ENCODE measurements at places on chromosomes 3 and 15.

DNA sequence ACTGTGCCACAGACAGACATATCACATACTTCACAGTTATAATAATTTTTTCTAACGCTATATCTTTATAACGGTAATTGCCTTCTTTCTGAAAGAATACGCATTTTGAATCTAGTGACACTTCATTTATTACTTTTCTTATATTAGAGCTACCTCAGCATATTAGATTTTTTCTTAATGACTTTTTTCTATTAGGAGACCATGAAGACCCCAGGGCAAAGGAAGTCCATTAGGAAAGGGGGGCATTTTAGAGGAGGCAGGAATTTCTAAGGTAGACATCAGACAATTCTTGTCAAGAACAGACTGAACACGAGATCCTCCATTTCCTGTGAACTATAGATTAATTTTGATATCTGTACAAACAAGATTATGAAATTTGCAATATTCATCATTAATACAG, 90.5 kb upstream of the NSMCE3 start:
- no peak for DNase-seq

DNA sequence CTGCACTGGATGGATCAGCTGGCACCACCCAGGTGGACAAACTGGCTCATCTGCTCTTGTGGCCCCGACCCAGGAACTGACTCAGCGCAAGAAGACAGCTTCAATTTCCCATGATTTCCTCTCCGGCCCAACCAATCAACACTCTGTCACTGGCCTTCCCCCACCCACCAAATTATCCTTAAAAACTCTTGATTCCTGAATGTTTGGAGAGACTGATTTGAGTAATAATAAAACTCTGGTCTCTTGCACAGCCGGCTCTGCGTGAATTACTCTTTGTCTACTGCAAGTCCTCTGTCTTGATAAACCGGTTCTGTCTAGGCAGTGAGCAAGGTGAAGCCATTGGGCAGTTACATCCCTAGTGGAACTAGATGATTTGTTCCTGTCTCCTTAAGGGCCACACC, 16.1 kb downstream of the BDH1 start:
- no peak for DNase-seq

DNA sequence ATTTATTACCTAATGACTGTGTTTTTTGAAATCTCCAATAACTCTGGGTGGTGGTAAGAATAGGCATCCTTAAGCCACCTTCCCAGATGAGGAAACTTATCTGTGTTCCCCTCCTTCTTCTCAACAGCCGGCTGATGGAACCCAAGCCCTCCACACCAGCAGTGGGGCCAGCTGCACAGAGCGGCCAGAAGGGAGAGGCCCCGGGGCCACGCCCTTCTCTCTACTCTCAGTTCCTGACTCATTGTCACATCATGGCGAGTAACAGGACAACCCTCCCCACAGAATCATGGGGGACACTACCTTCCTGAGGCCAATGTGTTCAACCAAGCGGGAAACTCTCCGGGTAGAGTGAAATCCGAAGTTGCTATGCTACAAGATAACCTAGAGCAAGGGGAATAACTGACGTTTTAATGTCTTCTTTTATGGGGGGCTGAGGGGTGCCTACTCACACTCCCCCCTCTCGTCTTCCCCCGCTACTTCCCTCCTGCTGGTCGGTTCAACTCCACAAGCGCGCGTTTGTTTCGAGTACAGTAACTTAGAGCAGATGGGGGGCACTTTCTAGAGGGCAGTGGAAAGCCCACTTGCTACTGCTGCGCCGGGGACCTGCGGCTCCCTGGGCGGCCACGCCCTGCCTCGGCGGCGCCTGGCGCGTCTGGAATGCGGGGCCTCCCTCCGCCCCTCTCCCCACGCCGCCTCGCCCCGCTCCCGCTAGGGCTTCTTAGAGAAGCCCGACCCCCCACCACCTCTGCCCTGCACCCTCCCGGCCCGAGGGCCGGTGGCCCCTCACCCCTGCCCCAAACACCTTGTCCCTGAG, 621 bp downstream of the ANXA2 start:
- DNase-seq: no peak

DNA sequence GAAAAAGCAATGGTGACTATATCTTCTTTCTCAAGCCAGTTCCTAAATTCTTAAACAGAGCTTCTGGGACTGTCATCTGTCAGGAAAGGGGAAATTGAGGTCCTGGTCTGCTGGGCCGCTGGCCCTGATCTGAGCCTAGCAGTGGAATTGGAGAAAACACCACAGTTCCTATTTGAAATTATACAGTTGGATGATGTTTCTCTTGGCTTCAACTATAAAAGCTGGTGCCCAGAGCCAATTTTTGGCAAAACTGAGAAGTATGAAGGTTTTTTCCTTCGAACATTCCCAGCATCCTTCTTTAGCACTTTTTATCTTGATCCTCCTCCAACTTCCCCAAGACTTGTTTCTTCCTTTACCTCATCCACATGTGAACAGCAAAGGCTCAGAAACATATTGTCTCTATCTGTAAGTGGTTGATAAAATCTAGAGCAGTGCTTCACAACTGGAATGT, 83.9 kb downstream of the CD47 start:
- no peak for DNase-seq

- no peak for DNase-seq
These were observed 300.0 kb downstream of the CHST2 start for GRCh38 chr3:143419611-143420010.

GRCh38 chr3:160379628-160380214, 19.3 kb downstream of the IFT80 start:
- no peak for DNase-seq

GRCh38 chr15:49212897-49213296, 42.9 kb downstream of the GALK2 start:
- DNase-seq: no peak

GRCh38 chr3:119417771-119418512, 45.5 kb downstream of the TMEM39A start:
- DNase-seq: no peak

DNA sequence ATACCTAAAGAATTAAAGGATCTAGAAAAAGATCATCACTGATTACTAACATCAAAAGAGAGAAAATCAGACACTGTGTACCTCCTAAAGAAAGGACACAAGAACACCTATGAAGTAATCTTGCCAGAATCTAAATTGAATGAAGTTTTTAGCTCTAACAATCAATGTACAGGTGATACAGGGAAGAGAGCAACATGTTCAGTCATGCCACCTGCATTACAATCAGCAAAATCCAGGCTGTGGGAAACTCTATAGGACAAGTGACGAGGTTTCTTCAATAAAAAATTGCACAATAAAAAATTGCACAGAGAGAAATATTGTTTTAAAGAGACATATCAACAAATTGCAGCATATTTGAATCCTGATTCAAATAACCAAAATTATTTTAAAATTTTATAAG, 93.3 kb downstream of the SEMA5B start:
- DNase-seq: no peak

GRCh38 chr3:112348943-112349342, 16.0 kb downstream of the CD200 start:
- no peak for DNase-seq

DNA sequence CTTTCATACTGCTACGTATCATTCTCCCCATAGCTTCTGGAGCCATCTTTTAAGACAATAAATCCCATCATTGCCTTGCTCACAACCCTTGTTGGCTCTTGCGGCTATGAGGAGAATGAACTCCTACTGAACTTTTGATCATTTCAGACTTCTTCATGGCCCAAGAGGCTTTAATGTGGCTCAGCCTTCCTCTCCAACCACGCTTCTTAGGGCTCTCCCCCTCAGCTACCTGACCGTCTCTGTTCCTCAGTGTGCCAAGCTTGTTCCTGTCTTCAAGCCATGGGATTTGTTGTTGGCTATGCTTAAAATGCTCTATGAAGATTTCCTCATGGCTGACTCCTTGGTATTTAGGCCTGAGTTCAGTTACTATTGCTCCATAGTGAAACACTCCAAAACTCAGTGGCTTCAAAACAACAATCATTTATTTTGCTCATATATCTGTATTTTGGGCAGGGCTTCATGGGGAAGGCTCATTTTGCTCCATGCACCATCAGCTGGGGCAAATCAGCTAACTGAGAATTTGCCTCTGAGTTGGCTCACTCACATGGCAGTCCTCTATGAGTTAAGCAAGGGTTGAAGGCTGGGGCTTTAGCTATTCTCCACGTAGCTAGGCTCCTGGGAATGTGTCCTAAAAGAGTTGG, 47.5 kb downstream of the FOXL2 start:
- no peak for DNase-seq

DNA sequence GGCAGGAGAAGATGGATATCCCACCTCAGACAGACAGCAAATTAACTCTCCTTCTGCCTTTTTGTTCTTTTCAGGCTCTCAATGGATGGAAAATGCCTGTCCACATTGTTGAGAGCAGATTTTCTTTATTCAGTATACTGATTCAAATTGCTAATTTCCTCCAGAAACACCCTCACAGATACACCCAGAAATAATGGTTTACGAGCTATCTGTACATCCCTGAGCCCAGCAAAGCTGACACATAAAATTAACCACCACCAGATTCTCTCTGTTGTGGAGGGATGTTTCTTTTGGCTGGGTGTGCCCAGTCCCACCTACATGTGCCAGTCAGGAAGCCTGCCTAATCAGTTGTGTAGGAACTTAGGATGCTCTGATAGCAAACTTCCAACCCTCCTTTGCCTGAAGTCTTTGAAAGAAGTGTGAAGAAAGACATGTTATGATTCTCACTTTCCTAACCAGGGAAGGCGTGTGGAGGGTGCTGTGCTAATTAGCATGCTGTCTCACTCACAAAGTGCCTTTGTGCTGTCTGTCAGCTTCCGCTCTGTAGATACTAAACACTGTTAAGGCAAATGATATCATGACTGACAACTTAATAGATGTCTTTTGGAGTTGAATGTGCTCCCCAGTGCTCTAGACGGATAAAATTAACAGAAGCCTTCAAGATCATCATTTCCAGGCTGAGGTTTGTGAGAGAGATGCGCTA, 208.5 kb downstream of the CLSTN2 start:
- no peak for DNase-seq

GRCh38 chr15:34240537-34240936, 15.7 kb downstream of the EMC4 start:
- no peak for DNase-seq

GRCh38 chr15:63818191-63818590, 15.6 kb downstream of the HERC1 start:
- DNase-seq: no peak
